Activated naive CD8-positive, alpha-beta T cell treated with anti-CD3 and anti-CD28 coated beads, Interleukin-2, amount 50 U/mL, for 24 hours (primary cell): ENCODE measurements at places on chromosomes 7 and 10.

GRCh38 chr10:97222326-97222961 lies 36.7 kb upstream of the SLIT1 start:
- no peak for DNase-seq

DNA sequence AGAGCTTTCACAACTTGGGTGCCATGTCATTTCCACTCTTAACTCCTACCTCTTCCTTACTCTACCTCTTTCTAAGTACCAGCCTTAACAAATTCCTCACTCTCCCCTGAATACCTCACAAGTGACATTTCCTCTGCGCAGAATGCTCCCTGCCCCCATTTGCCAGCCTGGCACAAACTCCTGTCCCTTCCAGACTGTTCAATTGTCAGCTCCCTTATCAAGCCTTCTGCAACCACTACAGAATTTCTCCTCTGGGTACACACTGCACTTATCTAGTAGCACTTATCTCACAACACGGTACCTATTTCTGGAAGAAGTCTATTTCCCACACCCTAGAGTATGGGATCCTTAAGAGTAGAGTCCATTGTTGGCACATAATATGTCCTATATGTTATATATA lies 39.1 kb upstream of the ANAPC16 start:
- no peak for DNase-seq

DNA sequence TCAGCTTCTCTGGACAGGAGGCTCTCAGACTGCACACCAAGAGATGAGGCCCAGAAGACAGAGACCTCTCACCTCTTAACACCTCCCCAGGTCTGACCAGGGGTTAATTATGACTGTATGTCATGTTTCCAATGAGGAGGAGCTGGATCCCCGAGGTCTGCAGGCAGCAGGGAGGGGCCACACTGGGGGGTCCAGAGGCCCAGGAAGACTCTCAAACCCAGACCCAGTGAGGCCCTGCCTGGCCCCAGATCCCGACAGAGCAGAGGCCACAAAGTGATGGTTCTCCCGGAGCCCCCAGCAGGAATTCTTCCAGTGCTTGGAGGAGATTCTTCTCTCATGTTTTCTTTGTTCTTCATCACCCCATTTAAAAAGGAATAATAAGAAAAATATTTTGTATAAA lies 28.8 kb downstream of the PTPRN2 start:
- no peak for DNase-seq

DNA sequence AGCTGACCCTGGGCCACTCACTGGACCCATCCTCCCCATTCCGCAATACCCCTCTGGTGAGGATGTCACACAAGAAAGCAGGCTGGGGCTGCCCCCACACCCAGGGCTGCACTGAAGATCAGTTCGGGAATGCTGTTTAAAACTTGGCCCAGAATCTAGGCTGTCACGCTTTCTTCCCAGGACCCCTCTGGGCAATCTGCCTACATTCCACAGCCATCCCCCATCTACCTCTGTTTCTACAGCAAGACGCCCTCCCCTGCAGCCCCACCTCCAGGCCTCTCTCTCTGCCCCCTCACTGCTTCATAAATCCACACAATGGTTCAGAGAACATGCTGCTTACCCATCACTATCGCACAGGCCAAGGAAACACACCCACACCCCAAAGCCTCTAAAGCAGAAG lies 36.1 kb downstream of the XPNPEP1 start:
- DNase-seq, result no peak

DNA sequence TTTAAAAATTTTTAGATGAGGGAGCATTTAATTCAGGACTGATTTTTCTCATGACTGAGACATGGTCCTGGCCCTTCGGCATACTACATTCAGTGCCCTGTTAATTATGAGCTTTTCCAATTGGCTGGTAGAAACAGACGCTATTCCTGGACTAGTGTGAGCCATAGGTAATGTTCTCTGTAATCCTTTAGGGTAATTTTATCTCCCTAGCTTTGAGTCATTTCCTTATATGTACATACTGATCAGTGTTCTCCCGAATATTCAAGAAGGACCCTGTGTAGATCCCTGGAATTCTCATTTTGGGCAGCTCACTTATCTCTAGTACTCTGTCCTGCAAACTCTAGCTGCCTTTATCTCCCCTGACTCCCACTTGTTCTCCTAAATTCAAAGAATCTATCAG lies 92.6 kb upstream of the NPY start:
- DNase-seq, result no peak

GRCh38 chr7:64888561-64888900 lies 14.5 kb upstream of the ZNF273 start:
- no peak for DNase-seq

GRCh38 chr7:93751421-93751820 lies 139.1 kb downstream of the TFPI2 start:
- DNase-seq, result no peak

DNA sequence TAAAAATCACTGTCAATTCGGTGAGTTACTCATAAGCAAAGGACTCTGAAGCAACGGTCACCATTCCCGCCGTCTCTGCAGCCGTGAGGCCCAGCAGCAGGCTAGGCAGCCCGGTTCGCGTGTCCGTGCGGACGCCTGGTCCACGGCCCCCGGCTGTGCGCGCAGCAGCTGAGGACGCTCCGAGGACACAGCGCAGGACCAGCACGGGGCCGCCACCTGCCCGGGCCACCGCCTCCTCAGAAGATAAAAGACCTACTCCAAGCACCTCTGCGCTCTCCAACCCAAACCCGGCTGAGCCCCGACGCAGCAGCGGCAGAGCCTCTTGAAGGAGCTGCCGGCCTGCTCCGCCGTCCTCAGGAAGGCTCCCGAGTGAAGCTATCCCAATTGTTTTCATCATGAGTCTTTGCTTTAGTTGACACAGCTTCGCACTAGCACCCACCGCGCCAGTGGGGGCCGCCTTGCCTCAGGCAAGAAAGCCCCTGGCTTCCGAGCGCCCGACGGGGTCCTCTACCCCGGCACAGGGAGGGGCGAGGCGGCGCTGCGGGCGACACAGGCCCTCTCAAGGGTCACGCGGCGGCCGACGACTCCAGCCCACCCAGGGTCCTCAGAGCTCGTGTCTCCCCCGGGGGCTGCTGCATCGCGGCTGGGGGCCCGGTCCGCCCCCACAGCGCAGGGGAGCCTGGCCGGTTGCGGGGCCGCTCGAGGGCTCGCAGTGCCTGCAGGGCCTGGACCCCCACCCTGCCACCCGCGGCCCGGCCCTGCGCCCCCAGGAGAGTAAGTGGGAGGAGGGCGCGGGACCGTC lies 16.9 kb upstream of the GPR146 start:
- no peak for DNase-seq

DNA sequence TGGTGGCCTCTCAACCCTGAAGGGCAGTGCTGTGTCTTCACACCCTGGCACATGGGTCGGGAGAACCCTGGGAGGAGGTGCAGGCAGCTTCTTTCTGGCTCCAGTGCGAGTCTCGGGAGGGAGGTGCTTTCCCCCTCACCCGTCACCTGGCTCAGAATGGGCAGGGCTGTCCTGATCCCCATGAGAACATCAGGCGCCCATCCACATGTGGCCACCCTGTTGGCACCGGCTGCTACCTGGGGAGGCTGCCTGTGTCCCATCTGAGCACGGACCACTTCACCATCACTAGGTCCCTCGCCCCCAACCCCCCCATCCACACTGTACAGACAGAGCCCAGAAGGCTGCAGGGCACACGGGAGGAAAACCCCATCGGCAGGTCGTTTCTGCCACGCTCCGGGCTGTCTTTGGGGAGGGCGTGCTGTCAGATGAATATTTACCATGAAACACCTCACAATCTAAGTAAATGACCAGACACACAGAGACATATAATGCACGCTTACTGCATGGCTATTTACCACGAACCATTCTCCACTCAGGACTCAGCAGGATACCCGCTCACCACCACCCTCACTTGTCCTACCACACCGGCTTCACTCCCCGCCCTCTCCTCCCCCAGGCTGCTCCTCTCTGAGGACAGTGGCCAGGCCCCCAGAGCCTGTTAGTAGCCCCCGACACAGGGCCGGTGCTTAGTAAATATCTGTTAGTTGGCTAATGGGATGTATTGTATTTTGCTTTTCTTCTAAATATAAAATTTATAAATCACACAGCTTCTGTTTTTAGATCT lies 282.2 kb downstream of the DNAJB6 start:
- no peak for DNase-seq

DNA sequence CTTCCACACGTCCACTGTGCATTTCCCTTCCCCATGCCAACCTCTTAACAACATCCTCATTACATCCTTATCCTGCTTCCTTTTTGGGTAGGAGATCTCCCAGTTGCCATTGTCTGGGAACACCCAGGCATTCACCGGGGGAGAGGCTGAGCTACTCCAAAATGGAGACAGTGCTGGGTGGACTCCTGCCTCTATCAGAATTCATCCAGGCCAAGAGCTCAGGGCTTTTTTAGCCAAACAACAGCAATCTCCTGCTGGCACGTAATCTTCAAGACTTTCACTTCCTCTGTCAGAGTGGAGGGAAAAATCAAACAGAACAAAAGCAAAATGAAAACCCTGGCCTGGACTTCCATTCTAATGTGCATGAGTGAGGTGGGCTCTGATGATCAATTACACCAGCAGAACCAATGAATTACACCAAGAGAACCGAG lies 245.0 kb downstream of the PRPF18 start:
- DNase-seq, result no peak

DNA sequence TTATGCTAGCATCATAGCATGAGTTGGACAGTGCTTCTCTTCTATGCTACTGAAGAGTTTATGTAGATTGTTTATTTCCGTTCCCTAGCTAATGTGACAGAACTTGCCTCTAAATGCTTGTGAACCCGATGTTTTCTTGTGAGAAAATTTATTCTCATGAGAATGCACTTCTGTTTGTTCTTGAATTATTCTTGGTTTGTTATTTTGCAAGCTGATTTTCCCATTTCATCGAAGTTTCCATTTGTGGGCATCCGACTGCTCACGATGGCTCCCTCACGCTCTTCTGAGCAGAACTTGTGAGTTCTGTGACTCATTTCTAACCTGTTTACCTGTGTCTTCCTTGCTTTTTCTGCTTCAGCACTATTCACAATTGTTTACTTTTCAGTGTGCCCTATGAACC lies 59.9 kb downstream of the WDFY4 start:
- no peak for DNase-seq

DNA sequence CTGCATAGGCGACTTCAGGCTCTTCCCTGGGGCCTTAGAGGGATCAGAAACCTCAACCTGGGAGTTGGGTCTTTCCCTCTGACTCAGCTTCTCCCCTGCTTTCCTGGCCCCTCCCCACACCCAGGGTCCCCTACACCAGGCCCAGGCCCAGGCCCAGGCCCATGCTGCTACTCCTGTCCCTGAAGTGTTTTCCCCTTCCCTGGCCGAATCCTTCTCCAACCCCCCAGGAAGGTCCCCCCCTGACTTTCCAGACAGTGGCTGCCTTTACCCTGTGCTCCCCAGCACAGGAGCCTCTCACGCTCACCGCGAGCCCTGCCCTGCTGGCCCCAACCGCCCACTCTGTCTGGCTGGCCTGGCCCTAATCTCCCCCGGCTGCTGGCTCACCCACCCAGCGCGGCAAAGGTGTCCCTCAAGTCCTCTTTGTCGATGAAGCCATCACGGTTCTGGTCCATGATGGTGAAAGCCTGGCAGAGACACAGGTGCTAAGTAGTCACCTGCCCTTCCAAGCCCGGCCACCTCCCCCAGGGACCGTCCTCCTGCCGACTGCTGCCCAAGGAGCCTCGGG lies 6.4 kb downstream of the MYL10 start:
- DNase-seq, result no peak

DNA sequence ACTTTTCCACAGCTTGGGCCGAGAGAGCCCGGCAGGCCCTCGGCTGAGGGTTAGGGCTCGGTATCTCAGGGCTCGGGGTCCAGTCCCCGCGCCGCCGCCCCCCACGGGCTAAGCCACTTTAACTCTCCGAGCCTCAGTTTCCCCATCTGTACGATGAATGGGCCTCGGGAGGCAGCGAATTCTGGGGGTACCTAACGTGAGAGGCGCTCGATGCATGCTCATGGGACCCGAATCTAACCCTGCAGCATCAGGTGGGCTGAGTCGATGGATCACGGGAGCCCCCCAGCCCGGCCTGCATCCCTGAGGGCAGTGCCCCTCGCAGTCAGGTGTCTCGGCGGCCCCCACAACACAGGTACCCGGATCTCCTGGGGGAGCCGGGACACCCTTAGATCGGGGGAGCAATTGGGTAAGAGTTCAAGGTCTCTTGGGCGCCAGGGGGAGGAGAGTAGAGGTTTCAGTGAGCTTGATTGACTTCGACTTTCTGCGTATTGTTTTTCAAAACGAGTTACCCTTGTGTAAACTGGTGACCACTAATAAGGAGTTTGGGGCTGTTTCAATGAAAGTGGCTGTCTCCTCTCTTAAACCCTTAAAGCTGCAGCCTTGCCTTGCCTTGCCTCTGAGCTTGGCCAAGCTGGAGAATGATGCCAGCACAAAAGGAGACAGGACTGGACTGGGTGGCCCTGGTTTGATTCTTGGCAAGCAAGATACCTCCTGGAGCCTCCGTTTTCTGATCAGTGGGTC lies 631 bp downstream of the POR start:
- peak; percentile 18 for DNase-seq

DNA sequence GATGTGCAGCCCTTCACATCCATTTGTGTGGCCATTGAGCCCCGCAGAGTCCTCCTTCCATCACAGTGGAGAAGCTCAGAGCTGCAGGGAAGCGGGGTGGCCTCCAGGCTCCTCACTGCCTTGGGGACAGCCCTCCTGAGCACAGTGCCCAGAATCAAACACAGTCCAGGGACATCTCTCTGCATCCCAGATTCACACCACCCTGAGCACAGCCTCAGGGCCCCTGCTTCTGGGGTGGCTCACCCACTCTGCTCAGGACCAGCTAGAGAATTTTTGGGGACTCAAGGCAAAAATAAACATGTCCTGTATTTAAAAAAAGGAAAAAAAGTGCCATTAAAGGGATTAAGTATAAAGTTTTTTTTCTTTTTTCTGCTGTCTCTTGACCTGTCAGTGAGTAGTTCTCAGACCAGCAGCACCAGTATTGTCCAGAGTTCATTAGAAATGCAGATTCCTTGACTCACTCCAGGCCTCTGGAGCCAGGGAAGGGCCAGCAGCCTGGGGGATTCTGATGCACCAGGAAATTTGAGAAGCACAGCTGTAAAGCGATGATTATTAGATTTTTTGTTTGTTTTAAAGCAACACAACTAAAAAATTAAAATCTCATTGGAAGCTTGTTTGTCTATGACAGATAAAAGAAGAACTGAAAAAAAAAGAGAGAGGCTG lies 61.6 kb downstream of the ARHGAP22 start:
- no peak for DNase-seq
